ENCODE measurements at places on chromosomes 11 and 22.

- H3K27ac ChIP-seq = no peak overlapping the region
- no peaks in the 10 kb centered on the region for H3K36me3 ChIP-seq
- no peaks in the 10 kb centered on the region for H3K27me3 ChIP-seq
- DNase-seq = no peak
These were observed 33.1 kb upstream of the SHISAL1 start for GRCh38 chr22:44345872-44346271.

- DNase-seq = no peak
- peaks cover 38% of the 10 kb centered on the region for H3K36me3 ChIP-seq
- H3K4me3 ChIP-seq = peak overlapping the region; percentile 92
- no peaks in the 10 kb centered on the region for H3K27me3 ChIP-seq
- no peaks in the 10 kb centered on the region for H3K4me1 ChIP-seq
These were observed 607 bp downstream of the MRPL11 start for GRCh38 chr11:66437979-66438503.

DNA sequence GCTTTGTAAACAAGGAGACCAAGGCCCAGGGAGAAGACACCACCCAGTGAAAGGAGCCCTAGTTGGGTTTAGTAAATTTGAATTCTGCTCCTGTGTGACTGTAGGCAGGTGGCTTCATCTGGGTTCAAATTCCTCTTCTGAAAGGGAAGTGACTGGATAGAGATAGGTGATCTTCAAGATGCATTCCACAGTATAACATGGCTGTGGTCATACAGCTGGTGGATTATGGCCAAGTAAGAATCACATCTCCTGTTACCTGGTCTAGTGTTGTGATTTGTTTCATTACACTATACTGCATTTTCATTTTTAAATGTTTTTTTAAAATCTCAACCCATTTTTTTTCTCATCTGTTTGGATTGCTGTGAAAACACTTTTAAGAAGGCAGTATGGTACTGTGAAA is 58.0 kb upstream of the PICALM start:
- no peaks in the 10 kb centered on the region for H3K4me1 ChIP-seq
- no peaks in the 10 kb centered on the region for H3K27me3 ChIP-seq
- H3K36me3 ChIP-seq = no peaks in the 10 kb centered on the region

DNA sequence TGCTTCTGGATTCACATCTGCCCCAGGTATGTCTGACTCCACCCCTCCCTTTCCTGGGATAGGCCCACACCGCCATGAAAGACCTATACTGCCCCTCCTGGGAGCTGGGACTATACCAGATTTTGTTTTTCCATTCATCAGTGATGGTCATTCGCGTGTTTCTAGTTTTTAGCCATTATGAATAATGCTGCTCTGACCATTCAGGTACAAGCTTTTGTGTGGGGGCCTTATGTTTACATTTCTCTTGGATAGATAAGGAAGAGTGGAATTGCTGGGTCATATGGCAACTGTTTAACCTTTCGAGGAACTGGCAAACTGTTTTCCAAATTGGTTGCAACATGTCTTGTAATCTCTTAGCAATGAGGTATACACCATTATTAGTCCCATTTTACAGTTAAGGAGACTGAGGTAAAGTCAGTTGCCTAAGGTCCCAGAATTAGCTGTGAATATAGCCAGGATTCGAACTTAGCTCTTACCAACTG is 1.2 kb upstream of the TBC1D10A start:
- no peaks in the 10 kb centered on the region for H3K4me1 ChIP-seq
- H3K27ac ChIP-seq = no peak overlapping the region
- peak; percentile 57 for DNase-seq
- peak overlapping the region; percentile 44 for H3K4me3 ChIP-seq
- H3K36me3 ChIP-seq = peaks cover 11% of the 10 kb centered on the region
- no peaks in the 10 kb centered on the region for H3K27me3 ChIP-seq

GRCh38 chr11:120273432-120273831 is 33.5 kb downstream of the POU2F3 start:
- no peak for DNase-seq
- no peaks in the 10 kb centered on the region for H3K36me3 ChIP-seq
- H3K27me3 ChIP-seq = no peaks in the 10 kb centered on the region
- no peak overlapping the region for H3K4me3 ChIP-seq
- H3K4me1 ChIP-seq = no peaks in the 10 kb centered on the region

- H3K27ac ChIP-seq = no peak overlapping the region
- DNase-seq = no peak
- no peaks in the 10 kb centered on the region for H3K27me3 ChIP-seq
- no peak overlapping the region for H3K4me3 ChIP-seq
These were observed 195.7 kb downstream of the IGLL1 start for GRCh38 chr22:23384431-23384830.

DNA sequence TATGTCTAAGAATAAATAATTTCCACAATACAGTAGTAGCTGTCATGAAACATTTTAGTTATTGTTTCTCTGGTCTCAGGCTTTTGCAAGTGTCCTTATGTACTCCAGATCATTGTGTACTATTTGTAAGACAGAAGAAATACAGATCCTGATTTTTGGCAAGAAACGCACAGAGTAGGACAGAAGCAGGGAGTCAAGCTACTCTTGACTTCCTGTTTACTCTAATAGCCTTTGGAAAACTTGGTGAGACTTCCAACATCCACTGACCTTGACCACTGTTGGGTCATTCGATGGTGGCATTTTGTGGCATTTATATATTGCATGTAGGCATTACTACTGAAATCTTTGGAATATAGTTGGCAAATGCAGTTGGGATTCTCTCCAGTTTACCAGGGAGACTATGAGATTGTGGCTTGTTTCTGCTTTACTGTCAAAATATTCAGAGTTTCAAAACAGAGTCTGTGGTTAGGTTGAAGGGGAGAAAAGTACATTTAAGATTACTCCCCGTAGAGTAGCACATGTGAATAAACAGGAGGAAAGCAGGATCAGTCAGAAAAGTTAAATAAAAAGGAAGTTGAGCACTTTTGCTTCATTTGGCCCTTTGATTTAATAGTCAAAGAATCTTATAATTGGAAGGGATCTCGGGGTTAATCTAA is 726.1 kb upstream of the CCDC90B start:
- no peak for DNase-seq
- no peak overlapping the region for H3K4me3 ChIP-seq
- no peaks in the 10 kb centered on the region for H3K36me3 ChIP-seq
- H3K27me3 ChIP-seq = no peaks in the 10 kb centered on the region
- no peak overlapping the region for H3K27ac ChIP-seq

- H3K4me3 ChIP-seq = peak overlapping the region; percentile 28
- peaks cover 30% of the 10 kb centered on the region for H3K36me3 ChIP-seq
- no peaks in the 10 kb centered on the region for H3K27me3 ChIP-seq
- peaks cover 25% of the 10 kb centered on the region for H3K4me1 ChIP-seq
These were observed 26.3 kb upstream of the SORL1-AS1 start for GRCh38 chr11:121478895-121479697.

GRCh38 chr22:43257961-43258360 is 71.0 kb upstream of the TTLL12 start:
- no peak overlapping the region for H3K4me3 ChIP-seq
- no peaks in the 10 kb centered on the region for H3K36me3 ChIP-seq
- no peaks in the 10 kb centered on the region for H3K4me1 ChIP-seq
- H3K27ac ChIP-seq = no peak overlapping the region
- no peaks in the 10 kb centered on the region for H3K27me3 ChIP-seq

DNA sequence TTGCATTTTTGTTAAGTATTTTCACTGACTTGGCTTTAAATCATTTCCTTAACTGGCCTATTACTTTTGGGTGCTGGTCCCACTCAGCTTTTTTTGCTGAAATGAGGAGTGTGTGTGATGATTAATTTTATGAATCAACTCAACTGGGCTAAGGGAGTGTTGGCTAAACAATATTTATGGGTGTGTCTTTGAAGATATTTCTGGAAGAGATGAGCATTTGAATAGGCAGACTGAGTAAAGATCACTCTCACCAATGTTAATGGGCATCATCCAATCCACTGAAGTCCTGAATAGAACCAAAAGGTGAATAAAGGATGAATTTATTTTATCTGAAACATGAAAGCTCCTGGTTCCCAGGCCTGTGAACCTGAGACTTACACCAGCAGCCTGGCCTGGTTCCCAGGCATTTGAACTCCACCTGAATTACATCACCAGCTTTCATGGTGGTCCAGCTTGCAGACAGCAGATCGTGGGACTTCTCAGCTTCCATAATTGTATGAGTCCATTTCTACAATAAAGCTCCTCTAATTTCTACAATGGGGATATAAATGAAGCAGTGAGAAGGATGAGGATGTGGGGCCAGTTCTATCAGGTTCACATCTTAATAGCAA is 241.3 kb upstream of the ZC3H12C start:
- no peak overlapping the region for H3K27ac ChIP-seq
- H3K4me3 ChIP-seq = no peak overlapping the region
- no peak for DNase-seq
- H3K4me1 ChIP-seq = no peaks in the 10 kb centered on the region
- H3K36me3 ChIP-seq = no peaks in the 10 kb centered on the region

GRCh38 chr22:33875316-33875715 is 45.0 kb downstream of the LARGE1 start:
- no peak for DNase-seq
- H3K4me3 ChIP-seq = no peak overlapping the region
- no peaks in the 10 kb centered on the region for H3K36me3 ChIP-seq
- no peaks in the 10 kb centered on the region for H3K27me3 ChIP-seq

- DNase-seq = no peak
- no peaks in the 10 kb centered on the region for H3K27me3 ChIP-seq
- no peaks in the 10 kb centered on the region for H3K4me1 ChIP-seq
- H3K4me3 ChIP-seq = no peak overlapping the region
These were observed 22.2 kb upstream of the ZNF143 start for GRCh38 chr11:9438611-9439010.

GRCh38 chr11:69292221-69292648 is 1.7 kb upstream of the MYEOV start:
- peaks cover 7% of the 10 kb centered on the region for H3K4me1 ChIP-seq
- no peaks in the 10 kb centered on the region for H3K27me3 ChIP-seq
- H3K36me3 ChIP-seq = no peaks in the 10 kb centered on the region
- peak; percentile 71 for DNase-seq
- no peak overlapping the region for H3K4me3 ChIP-seq
- no peak overlapping the region for H3K27ac ChIP-seq

- no peaks in the 10 kb centered on the region for H3K27me3 ChIP-seq
- no peak overlapping the region for H3K27ac ChIP-seq
- peak overlapping the region; percentile 87 for H3K4me3 ChIP-seq
- peak; percentile 83 for DNase-seq
- H3K4me1 ChIP-seq = no peaks in the 10 kb centered on the region
These were observed 1.4 kb downstream of the PNPLA2 start for GRCh38 chr11:819943-820649.

DNA sequence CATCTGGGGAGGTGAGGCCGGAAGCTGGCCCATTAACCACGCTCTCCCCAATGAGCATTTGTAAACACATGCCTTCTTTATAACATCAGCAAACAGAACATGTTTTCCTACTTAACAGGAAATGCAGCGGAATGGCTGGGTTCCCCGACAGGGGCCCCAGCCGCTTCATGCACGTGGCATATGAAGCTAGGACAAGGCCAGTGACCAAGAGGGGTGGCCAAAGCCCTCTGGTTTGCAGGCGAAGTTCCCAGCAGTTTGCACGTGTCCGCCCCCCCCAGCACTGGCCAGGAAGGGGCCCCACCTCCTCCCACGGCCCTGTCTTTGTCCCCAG is 38.7 kb upstream of the LINC01488 start:
- no peaks in the 10 kb centered on the region for H3K27me3 ChIP-seq
- no peak overlapping the region for H3K4me3 ChIP-seq
- peak; percentile 66 for DNase-seq
- no peak overlapping the region for H3K27ac ChIP-seq

DNA sequence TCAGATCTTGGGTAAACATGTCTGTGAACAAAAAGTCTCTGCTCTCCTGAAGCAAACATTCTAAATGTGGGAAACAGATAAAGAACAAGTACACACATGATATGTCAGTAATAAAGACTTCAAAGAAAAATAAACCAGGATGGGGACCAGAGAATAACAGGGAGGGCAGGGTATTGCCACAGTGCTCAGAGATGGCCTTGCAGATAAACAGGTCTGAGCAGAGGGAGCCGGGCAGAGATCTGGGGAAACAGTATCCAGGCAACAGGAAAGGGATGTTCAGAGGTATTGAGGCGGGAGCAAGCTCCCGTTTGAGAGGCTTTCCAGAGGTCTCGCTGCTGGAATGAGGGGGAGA is 2.9 kb downstream of the CCDC86 start:
- peaks cover 8% of the 10 kb centered on the region for H3K4me1 ChIP-seq
- no peak overlapping the region for H3K27ac ChIP-seq
- no peak for DNase-seq
- H3K36me3 ChIP-seq = peaks cover 31% of the 10 kb centered on the region
- H3K27me3 ChIP-seq = no peaks in the 10 kb centered on the region

GRCh38 chr11:67410984-67411784 is 4.3 kb upstream of the CARNS1 start:
- H3K36me3 ChIP-seq = no peaks in the 10 kb centered on the region
- no peaks in the 10 kb centered on the region for H3K27me3 ChIP-seq
- H3K27ac ChIP-seq = no peak overlapping the region
- DNase-seq = no peak
- no peaks in the 10 kb centered on the region for H3K4me1 ChIP-seq

GRCh38 chr22:50000587-50001387 is 11.8 kb downstream of the IL17REL start:
- DNase-seq = no peak
- H3K4me3 ChIP-seq = no peak overlapping the region
- no peaks in the 10 kb centered on the region for H3K36me3 ChIP-seq
- peaks cover 9% of the 10 kb centered on the region for H3K27me3 ChIP-seq

- no peaks in the 10 kb centered on the region for H3K27me3 ChIP-seq
- H3K27ac ChIP-seq = no peak overlapping the region
- no peaks in the 10 kb centered on the region for H3K4me1 ChIP-seq
- H3K4me3 ChIP-seq = no peak overlapping the region
- no peak for DNase-seq
These were observed 27.1 kb downstream of the PTDSS2 start for GRCh38 chr11:477052-477715.

DNA sequence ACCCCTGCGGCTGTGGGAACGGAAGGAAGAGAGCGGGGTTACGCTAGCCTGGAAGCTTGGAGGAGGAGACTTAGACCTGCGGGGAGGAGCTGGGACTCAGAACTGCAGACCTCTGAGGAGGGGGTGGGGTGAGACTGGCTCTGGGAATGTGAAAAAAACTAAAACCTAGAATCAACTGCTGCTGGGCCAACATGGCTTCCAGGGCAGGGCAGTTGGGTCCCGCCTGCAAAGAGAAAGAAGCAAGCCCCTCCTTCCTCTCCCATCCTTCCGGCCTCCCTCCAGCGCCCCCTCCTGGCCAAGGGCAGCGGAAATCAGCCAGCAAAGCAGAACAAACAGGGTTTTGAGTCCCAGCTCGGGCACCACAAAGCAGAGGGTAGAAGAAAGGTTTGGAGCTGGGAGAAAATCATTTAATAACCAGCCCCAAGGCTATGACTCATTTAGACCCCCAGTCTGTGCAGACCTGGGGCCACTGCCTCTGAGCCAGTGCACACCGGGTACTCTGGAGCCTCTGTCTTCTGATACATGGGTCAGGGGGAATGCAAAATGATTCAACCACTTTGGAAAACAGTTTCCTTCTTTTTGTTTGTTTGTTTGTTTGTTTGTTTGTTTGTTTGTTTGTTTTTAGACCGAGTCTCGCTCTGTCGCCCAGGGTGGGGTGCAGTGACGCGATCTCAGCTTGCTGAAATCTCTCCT is 7.3 kb upstream of the NCF4 start:
- H3K4me1 ChIP-seq = no peaks in the 10 kb centered on the region
- peak; percentile 87 for DNase-seq

- H3K27ac ChIP-seq = no peak overlapping the region
- peak; percentile 67 for DNase-seq
- peaks cover 93% of the 10 kb centered on the region for H3K27me3 ChIP-seq
- no peaks in the 10 kb centered on the region for H3K36me3 ChIP-seq
These were observed 785 bp downstream of the WT1 start for GRCh38 chr11:32434356-32435151.
